HS-5 (cell line): ENCODE measurements at places on chromosomes 1 and 21.

DNA sequence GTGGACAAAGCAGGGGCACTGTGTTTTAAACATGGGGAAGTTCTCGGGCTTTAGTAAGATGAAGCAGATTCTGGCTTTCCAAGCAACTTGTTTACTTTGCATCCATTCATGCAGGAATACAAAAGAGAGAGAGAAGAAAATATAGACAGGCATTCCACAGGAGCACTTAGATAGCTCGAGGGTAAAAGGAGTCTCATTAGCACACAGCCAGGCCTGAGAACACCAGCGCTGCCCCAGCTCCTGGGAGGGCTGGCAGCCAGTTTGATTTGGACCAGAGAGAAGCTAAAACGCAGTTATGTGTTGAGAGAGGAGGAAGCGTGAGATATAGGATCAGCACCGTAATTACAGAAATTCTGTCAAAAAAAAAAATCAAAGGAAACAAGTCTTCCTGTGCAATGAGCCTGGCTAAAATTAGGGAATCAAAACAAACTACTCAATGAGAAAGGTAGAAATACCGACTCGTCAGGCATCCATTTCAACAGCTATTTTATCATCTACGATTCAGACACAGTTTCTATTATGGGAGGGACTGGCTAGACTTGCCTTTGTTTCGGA lies 68.2 kb downstream of the CLSTN1 start:
- no peak for DNase-seq

DNA sequence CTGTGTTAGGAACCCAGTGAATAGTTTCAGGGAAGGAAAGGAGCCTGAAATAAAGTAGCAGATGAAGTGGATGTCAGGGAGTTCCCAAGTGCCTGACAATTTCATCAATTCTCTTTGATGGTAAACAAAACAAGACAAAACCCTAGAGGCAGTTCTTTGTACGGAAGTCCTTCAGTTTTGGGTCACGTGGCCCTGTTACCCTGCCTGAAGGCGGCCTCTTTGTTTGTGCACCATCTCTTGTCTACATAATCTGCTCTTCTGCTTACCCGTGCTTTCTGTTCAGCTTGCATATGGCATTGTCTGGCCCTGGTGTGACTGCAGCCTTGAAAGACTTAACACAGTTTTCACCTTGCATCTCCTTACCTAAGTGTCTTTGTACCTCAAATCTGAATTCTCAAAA lies 166.7 kb upstream of the DUSP10 start:
- no peak for DNase-seq

DNA sequence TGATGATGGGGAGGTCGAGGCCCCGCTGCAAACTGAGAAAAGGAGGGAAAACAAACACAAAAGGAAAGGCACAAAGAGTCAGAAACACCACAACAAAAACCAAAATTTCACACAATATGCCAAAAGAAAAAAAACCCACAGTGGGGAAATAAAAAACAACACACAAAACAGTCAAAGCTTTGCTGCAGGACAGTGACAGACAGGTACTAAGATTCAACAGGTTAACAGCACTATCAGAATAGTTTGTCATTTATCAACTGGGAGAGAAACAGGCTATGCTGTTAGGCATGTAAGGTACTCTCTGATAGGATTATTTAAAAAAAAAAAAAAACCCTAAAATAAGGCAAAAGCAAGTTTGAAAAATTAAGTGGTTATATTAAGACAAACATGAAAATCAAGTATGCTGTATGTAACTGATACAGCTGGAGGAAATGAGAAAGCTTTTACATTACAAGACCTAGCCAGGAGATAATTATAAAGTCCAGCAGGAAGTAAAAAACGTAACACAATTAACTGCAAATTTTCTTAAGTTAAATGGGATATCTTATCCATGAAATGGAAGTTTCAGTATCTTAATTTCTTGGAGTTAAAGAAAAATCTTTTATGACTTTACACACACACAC lies 179.0 kb downstream of the EIF4G3 start:
- no peak for DNase-seq

DNA sequence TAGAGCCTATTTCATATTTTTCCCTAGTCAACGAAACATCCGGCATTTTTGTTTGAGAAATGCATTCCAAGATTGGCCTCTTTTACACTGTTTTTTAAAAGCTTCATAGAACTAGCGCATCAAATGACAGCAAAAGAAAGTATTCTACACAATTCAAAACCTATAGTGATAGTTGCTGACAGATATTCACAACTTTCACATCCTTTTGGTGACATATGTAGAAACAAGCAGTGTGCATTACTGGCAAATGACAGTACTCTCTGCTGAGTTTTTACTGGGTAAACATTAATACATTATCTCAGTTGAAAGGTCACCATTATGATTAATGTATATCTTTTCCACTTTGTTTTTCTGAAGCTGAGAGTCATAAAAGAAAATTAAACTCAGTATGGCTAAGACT lies 135.4 kb upstream of the RGS18 start:
- DNase-seq: no peak

- no peak for DNase-seq
These were observed 21.6 kb downstream of the GABPA start for GRCh38 chr21:25756190-25756932.

GRCh38 chr21:32393677-32394001 lies 827 bp upstream of the URB1 start:
- DNase-seq: no peak

DNA sequence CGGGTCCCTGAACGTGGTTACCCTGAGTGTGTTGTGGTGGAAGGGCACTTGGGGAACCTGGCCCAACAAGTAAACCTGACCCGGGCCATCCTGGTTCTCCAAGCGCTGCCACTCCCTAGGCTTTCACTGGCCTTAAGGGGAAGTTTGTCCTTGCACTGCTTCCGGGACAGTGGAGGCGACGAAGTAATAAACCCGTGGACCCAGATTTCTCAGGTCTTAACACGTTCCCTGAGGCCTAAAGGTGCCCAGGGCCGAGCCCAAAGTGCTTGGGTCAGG lies 261 bp upstream of the CCDC24 start:
- no peak for DNase-seq

DNA sequence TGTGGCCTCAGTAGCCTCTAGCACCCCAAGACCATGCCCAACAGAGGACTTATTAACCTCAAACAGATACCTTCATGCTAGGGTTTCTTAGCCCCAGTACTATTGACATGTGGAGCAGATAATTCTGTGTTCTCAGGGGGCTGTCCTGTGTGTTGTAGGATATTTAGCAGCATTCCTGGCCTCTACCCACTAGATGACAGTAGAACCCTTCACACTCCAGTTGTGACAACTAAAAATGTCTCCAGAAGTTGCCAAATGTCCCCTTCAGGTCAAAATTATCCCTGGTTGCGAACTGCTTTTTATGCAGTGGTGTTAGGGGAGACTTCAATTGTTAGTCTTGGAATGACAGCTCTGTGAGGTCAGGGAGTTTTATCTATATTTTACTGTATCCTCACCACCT lies 8.1 kb downstream of the KAZN start:
- no peak for DNase-seq

GRCh38 chr1:151059109-151060006 lies at the start of gene CDC42SE1:
Gene CDC42SE1 (minus strand): TSS chr1:151059622. CDS start chr1:151055730, 3,892 bp downstream.
- DNase-seq: no peak

- no peak for DNase-seq
These were observed 29.0 kb downstream of the PTAFR start for GRCh38 chr1:28147264-28148094.

DNA sequence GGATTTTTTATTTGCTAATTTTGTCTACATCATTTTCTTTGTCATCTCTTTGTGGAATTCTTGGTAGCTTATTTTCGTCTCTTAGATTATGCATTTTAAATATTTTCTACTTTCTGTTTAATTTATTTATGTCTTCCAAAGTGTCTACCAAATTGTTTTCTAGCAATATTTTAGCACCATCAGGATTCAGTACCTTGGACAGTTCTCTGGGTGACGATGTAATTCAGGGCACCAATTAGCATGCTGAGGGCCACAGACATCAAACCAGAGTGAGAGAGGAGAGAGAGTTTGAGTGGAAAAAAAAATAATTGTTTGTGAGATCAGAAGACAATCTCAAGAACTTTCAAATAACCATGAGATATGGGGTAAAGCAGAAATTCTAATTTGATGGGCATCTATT lies 169.8 kb upstream of the CXADR start:
- no peak for DNase-seq

DNA sequence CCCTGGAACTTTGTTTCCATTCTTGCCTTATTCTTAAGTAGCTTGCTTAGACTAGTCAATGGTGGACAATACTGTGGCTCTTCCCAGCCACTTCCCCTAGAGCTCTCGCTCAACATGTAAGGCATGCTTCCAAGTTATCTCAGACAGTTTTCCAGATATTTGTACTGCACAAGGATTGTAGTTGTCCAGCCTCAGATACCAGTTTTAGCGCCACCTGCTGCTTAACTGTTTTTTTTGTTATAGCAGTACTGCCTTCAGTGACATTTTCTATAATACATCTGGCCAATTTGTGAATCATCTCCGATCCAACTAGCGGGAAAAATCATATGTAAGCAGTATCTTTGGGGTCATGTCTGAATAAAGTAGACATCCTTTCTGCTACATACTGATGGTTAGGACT lies 346.7 kb upstream of the ADGRL4 start:
- no peak for DNase-seq

- DNase-seq: peak; percentile 26
These were observed 4.5 kb downstream of the PLA2G2A start for GRCh38 chr1:19974822-19975416.

- no peak for DNase-seq
These were observed 16.5 kb downstream of the ATP1B1 start for GRCh38 chr1:169122976-169123375.

DNA sequence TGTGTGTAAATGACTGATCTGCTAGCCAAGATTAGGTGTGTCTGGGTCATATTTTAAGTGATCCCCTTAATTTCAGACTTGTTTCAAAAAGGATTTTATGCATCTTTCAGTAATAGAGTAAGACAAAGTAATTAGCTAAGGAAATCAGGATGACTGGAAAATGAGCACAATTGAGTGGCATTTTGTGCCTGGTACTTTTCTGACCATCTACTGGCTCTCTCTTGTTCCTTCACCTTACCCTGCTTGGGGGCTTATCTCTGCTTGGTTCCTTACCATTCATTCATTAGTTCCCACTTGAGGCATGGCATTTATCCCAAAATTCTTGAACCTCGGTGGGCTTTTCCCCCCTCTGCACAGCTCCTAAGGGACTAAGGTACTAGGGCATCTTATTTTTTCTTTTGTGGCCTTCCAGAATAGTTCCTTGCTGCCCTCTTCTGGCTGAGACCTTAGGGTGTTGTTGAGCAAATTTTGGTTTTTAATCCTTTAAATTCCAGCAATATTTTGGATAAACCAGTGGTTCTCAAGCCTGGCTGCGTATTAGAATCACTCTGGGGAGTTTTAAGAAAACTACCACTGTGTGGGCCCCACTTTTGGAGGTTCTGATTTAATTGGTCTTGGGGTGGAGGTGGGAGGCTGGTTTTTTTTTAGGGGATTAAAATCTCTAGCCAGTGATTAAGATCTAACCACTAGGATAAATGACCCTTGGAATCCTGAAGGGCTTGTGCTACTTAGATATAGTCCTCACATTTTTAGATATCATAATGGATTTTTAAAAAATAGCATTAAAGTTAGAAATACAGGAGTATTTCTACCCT lies 50.8 kb downstream of the HS2ST1 start:
- DNase-seq: peak; percentile 13

DNA sequence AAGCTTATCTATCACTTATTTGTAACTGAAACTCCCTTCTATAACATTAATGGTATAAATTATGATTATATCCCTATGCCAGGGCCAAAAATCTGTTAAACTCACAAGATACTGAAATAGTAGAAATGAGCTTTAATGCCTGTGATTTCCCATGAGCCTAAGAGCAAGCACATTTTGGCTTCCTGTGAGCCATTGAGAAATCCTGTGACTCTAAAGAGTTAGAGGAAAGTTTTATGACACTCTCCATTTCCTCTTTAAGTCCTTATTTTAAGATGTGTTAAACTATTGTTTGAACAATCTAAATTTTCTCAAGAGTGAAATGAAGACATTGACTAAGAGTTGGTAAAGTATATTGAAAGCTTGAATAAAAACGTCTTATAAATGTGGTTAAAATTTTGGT lies 45.6 kb downstream of the SUCO start:
- no peak for DNase-seq

- DNase-seq: no peak
These were observed 8.3 kb downstream of the IL20 start for GRCh38 chr1:206873603-206874188.

- DNase-seq: no peak
These were observed 54.9 kb upstream of the WASF2 start for GRCh38 chr1:27544834-27545233.

DNA sequence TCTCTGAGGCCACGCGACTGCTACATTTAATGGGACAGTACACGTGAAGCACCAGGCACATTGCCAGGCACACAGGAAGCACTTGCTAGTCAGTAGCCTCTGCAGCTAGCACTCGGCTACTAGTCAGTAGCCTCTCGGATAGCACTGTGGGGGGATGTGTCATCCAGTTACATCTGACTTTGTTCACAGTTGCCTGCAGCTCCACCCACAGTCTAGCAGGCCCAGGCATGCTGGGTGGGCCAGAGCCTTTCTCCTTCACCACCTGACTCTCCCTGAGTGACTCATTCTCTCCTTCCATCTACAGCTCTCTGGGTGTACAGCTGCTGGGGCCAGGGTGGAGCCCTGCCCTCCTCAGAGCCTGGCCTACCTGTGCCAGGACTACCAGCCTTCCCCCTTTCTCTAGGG lies 51.5 kb downstream of the PTPRF start:
- peak; percentile 93 for DNase-seq

- no peak for DNase-seq
These were observed 9.9 kb upstream of the NADK start for GRCh38 chr1:1788136-1788535.
